Lung (tissue), 17 donors: ENCODE measurements at places on chromosomes 7 and 10.

DNA sequence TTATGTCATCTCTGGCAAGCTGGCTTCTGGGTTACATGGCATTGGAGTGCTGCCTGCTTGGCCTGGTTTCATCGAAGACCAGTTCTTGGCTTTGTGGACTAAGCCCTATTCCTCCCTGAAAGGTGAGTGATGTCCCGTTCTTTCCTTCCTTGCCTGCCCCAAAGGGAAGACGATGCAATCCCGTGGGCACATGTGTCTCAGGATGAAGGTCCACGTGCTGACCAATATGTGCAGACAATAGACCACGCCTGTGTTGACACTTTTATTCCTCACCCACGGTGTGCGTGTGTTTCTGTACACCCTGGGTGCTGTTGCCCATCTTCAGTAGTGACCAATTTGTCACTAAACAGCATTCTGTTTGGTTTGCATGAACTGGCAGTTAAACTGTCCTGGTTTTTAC, 28.6 kb upstream of the SHH start:
- H3K4me3 ChIP-seq = no peak overlapping the region
- DNase-seq = no peak
- no peaks in the 10 kb centered on the region for H3K36me3 ChIP-seq
- H3K27ac ChIP-seq = no peak overlapping the region
- no peaks in the 10 kb centered on the region for H3K27me3 ChIP-seq
- H3K4me1 ChIP-seq = no peaks in the 10 kb centered on the region

- H3K4me3 ChIP-seq = no peak overlapping the region
- peaks cover 3% of the 10 kb centered on the region for H3K27me3 ChIP-seq
- peaks cover 3% of the 10 kb centered on the region for H3K36me3 ChIP-seq
- no peak overlapping the region for H3K27ac ChIP-seq
These were observed 36.9 kb downstream of the ELFN1 start for GRCh38 chr7:1706721-1707613.

GRCh38 chr10:43197834-43198681, 59.8 kb downstream of the CSGALNACT2 start:
- H3K4me1 ChIP-seq = peaks cover 10% of the 10 kb centered on the region
- no peak overlapping the region for H3K4me3 ChIP-seq
- no peaks in the 10 kb centered on the region for H3K36me3 ChIP-seq
- no peaks in the 10 kb centered on the region for H3K27me3 ChIP-seq
- H3K27ac ChIP-seq = no peak overlapping the region

DNA sequence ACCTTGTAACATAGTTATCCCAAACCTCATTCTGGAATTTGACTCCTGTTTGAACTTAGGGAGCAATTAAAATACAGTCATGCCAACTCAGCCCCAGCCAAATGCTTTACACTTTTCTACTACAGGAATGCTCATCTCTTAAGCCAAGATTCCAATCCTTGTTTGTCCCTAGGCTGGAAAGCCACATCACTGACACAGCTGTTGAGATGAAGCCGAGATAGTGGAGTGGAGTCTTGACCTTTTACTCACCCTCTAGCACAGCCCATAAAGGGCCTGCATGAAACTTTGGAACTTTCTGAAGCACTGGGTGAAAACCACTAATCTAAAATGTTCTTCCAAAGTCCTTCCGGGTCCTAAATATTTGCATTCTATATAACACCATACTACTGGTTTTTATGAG, 247.3 kb downstream of the ETV1 start:
- H3K36me3 ChIP-seq = no peaks in the 10 kb centered on the region
- H3K27ac ChIP-seq = no peak overlapping the region
- H3K27me3 ChIP-seq = no peaks in the 10 kb centered on the region
- H3K4me1 ChIP-seq = peaks cover 8% of the 10 kb centered on the region
- DNase-seq = peak; percentile 71

GRCh38 chr7:16649196-16649595, 3.2 kb downstream of the BZW2 start:
- H3K4me1 ChIP-seq = peaks cover 20% of the 10 kb centered on the region
- peak overlapping the region; percentile 54 for H3K27ac ChIP-seq
- no peak for DNase-seq
- no peaks in the 10 kb centered on the region for H3K27me3 ChIP-seq
- no peak overlapping the region for H3K4me3 ChIP-seq
- no peaks in the 10 kb centered on the region for H3K36me3 ChIP-seq

DNA sequence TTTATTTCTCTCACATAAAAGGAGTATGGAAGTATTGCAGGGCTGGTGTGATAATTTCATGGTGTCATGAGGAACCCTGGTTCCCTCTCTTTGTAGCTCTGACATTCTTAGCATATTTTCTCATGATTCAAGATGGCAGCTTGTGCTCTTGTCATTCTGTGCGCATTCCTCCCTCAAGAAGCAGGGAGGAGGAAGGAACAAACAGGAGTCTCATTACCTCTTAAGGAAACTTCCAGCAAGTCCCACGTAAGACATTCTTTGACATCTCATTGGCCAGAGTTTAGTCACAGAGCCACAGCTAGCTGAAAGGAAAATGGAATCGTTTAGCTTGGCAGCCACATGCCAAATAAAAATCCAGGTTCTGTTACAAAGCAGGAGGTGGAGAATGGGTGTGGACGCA, 546.8 kb downstream of the LRMDA start:
- H3K4me3 ChIP-seq = no peak overlapping the region
- H3K27me3 ChIP-seq = no peaks in the 10 kb centered on the region
- no peaks in the 10 kb centered on the region for H3K36me3 ChIP-seq
- DNase-seq = no peak
- H3K27ac ChIP-seq = no peak overlapping the region

DNA sequence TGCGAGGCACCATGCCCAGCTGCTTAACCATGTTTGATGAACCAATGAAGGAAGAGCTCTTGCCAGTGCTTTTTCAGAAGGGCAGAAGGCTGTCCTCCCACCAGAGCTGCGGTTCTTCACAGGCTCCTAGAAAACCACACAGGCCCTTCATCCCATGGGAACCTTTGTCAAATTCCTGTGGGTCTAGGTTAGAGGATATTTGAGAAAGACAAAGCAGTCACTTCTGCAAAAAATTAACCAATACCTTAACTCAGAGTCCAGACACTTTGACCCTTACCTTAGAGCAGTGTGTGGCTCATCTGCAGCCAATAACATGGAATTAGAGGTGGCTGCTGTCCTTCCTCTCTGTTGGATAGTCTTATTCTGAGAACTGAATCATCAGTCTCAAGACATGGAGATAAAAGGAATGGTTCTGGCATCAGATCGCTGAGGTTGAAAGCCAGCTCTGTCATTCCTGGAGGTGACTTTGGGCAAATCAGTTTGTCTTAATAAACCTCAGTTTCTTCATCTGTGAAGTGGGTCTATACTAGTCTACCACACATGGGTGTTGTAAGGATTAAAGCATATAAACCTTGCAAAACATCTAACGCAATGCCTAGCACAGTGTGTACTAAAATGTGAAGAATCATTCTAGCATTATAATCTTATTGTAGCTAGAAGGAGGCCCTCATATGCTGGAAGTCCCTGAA, 65.1 kb upstream of the PIP4K2A start:
- no peak overlapping the region for H3K27ac ChIP-seq
- H3K27me3 ChIP-seq = no peaks in the 10 kb centered on the region
- H3K4me3 ChIP-seq = no peak overlapping the region
- DNase-seq = no peak
